ENCODE measurements at places on chromosomes 13 and 19. TPM values are rescaled to one million over a fixed set of nuclear protein-coding genes. Genes with fewer than 3 reads are reported as not detected.

The CACTIN gene
- total RNA-seq: 37.4 TPM

The PROZ gene
- not detected for total RNA-seq

- H3K27me3 ChIP-seq: no peaks in the 10 kb centered on the region
- no peak overlapping the region for H3K4me3 ChIP-seq
- no peaks in the 10 kb centered on the region for H3K4me1 ChIP-seq
- no peak overlapping the region for H3K27ac ChIP-seq
- no peak for DNase-seq
- no peaks in the 10 kb centered on the region for H3K36me3 ChIP-seq
Measured at GRCh38 chr13:103153466-103153865, 87.2 kb upstream of the SLC10A2 start.

DNA sequence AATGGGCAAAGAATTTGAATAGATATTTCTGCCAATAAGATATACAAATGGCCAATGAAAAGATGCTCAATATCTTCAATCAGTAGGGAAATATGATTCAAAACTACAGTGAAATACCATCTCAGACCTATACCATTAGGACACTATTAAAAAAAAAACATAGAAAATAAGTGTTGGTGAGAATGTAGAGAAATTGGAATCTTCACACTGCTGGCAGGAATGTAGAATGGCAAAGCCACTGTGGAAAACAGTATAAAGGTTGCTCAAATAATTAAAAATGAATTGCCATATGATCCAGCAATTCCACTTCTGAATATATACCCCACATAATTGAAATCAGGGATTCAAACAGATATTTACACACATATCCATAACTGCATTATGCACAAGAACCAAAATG lies 88.1 kb upstream of the STARD13 start:
- peaks cover 1% of the 10 kb centered on the region for H3K27me3 ChIP-seq
- no peak for DNase-seq
- no peak overlapping the region for H3K4me3 ChIP-seq
- H3K4me1 ChIP-seq: no peaks in the 10 kb centered on the region

DNA sequence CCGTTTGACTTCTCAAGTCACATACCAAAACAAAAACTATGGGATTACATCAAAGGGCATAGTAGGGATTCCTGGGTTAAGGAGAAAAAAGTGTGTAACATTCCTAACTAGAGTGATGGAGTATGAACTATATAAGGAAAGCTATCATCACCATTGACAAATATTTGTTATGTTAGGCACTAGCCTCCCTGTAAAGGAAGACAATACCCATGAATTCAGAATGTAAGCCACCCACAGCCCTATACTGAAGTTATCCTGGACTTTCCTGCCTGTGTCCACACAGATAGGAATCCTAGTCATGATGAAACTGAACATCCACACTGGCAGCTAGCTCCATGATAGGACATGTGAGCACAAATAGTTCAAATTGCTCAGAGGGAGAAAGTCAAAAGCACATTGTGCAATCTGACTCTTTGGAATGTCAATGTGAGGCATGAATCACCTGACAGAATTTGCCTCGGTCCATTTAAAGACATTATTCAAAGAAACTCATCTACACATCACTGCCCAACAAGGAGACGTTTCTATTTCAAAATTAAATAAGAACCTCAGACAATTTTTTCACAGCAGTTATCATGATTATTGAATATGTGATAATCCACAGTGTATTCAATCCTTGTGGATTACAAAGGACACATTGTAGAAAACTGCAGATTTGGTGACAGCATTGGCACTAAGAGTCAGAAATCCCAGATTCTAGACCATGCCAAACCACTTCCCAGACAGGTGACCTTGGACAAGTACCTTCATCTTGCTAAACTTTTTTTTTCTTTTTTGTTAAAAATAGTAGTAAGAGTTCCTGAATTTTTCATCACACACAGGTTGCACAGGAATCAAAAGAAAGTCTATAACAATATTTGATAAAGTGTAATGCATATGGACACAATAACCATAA lies 529.3 kb downstream of the IRS2 start:
- no peak overlapping the region for H3K4me3 ChIP-seq
- H3K4me1 ChIP-seq: no peaks in the 10 kb centered on the region
- no peaks in the 10 kb centered on the region for H3K36me3 ChIP-seq

DNA sequence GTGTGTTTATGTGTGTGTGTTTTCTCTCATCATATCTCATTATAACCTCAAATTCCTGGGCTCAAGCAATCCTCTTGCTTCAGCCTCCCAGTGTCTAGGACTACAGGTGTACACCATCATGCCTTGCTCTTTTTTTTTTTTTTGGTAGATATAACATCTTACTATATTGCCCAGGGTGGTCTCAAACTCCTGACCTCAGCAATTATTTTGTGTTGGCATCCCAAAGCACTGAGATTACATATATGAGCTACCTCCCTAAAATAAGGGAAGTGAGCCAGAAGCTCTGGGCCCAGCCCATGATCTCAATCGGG lies 448 bp upstream of the ZNF543 start:
- DNase-seq: no peak
- H3K27me3 ChIP-seq: peaks cover 14% of the 10 kb centered on the region
- peak overlapping the region; percentile 94 for H3K27ac ChIP-seq
- H3K36me3 ChIP-seq: peaks cover 33% of the 10 kb centered on the region
- peak overlapping the region; percentile 95 for H3K4me3 ChIP-seq

All from activated CD4-positive, alpha-beta T cell treated with anti-CD3 and anti-CD28 coated beads, Interleukin-2, amount 10 ng/mL, durations not matched to agents 24 days and 14 days (primary cell).